ENCODE measurements at places on chromosomes 11 and 22. TPM values are rescaled to one million over a fixed set of nuclear protein-coding genes. Genes with fewer than 3 reads are reported as not detected.

- H3K4me1 ChIP-seq = no peaks in the 10 kb centered on the region
- DNase-seq = no peak
- H3K36me3 ChIP-seq = no peaks in the 10 kb centered on the region
- H3K27ac ChIP-seq = no peak overlapping the region
These were observed 598.0 kb downstream of the BRD1 start for GRCh38 chr22:49229483-49230193.

DNA sequence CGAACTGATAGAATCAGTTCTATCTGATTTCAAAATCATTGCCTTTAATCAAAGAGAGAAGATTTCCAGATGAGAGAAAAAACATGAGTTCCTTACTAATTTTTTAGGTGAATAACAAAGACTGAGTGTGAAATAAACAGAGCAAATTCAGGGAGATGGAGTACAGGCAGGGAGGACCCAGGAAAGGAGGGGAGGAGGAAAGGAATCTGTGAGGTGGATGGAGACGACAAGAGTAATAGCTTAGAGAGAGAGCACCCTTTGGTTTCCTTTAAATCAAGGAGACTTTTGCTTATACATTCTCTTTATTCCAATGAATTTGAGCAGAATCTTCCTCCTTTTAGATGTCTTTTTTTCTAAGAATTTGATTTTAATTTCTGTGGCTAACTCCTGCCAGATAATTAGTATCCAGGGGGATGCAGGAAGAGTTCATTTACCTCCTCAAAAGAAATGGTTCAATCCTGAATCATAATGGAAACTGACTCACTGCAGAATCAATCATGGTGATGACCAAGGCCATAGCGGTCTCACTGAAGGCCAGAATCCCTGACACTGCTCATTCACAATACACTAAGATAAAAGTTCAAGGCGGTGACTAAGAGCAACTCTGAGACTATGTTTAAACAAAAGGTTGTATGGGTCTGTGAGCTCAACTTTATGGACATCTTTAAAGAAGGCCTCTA, 234.0 kb upstream of the ZC3H12C start:
- H3K4me3 ChIP-seq = no peak overlapping the region
- no peaks in the 10 kb centered on the region for H3K27me3 ChIP-seq
- H3K36me3 ChIP-seq = no peaks in the 10 kb centered on the region
- no peak overlapping the region for H3K27ac ChIP-seq
- peaks cover 5% of the 10 kb centered on the region for H3K4me1 ChIP-seq

GRCh38 chr11:118047749-118048148, 29.1 kb upstream of the TMPRSS4 start:
- no peak overlapping the region for H3K4me3 ChIP-seq
- DNase-seq = no peak
- peaks cover 90% of the 10 kb centered on the region for H3K4me1 ChIP-seq
- H3K36me3 ChIP-seq = no peaks in the 10 kb centered on the region
- H3K27me3 ChIP-seq = no peaks in the 10 kb centered on the region

GRCh38 chr11:112401036-112401769, 140.5 kb upstream of the PLET1 start:
- no peak overlapping the region for H3K27ac ChIP-seq
- H3K4me3 ChIP-seq = no peak overlapping the region
- H3K4me1 ChIP-seq = no peaks in the 10 kb centered on the region

DNA sequence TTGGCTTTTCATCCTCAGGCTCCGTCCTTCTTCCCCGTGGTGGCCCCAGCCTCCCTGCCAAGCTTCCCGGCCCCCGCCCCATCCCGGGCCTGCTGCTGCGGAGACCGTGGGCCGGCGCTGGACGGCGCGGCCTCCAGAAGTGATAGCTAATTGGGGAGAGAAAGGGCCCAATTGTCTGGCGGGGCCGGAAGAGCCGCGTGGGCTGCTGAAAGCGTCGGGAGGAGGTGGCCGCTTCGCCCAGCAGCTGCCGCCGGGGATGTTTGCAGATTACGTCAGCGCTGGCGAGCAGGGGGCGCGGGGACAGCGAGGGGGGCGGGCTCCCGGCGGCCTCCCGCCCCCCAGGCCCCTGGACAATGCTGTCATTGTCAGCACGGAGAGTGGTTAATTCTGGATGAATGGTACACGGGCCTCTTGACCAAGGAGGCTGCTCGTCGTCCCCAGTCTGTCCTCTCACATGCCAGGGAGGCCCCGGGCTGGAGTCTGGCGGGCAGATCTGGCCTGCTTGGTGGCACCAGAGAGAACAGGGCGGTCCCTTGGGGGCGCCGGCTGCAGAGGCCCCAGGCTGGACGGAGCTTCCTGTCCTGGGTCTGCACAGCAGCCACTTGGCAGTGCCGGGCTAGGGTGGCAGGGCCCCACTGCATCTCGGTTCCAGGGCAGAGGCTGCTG, 1.6 kb downstream of the SMIM38 start:
- H3K4me1 ChIP-seq = no peaks in the 10 kb centered on the region
- no peaks in the 10 kb centered on the region for H3K36me3 ChIP-seq
- DNase-seq = no peak
- peaks cover 7% of the 10 kb centered on the region for H3K27me3 ChIP-seq
- no peak overlapping the region for H3K4me3 ChIP-seq

DNA sequence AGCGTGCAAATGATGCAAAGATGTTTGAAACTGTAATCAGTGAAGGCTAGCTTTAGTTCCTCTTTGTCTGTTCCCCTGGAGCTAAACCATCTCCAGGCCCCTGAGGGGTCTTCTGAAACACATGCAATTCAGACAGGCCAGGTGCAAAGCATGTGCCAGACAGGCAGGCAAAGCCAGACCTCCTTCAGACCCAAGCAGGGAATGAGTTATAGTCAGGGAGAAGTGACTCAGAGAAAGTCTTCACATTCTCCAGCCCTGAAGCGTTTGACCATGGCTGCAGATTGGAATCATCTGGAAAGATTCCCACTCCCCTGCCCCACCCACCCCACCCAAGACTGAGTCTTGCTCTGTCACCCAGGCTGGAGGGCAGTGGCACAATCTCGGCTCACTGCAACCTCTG, 187.0 kb upstream of the ISX start:
- H3K4me1 ChIP-seq = no peaks in the 10 kb centered on the region
- H3K27me3 ChIP-seq = no peaks in the 10 kb centered on the region
- H3K27ac ChIP-seq = no peak overlapping the region

GRCh38 chr11:17923217-17923616, 89.6 kb downstream of the SERGEF start:
- H3K27ac ChIP-seq = no peak overlapping the region
- no peak for DNase-seq
- H3K36me3 ChIP-seq = peaks cover 11% of the 10 kb centered on the region
- no peak overlapping the region for H3K4me3 ChIP-seq
- no peaks in the 10 kb centered on the region for H3K27me3 ChIP-seq

GRCh38 chr11:133984828-133985227, 28.1 kb upstream of the IGSF9B start:
- H3K4me3 ChIP-seq = no peak overlapping the region
- H3K27ac ChIP-seq = no peak overlapping the region
- DNase-seq = no peak
- H3K4me1 ChIP-seq = no peaks in the 10 kb centered on the region

DNA sequence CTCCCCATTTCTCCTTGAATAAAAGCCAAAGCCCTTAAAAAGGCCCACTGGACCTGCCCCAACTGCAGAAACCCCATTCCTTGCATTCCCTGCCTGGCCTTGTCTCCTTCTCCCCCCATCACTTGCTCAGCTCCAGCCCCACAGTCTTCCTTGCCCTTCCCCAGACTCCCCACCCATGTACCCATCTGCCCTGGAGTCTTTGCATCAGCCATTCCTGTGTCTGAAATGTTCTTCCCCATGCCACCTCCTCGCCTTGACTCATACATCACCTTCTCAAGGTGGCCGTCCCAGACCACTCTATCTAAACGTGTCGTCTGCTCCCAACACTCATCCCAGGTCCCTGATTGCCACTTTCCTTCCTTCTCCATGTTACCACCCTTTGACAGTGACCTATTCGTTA, 77.4 kb upstream of the SHANK2 start:
- no peak overlapping the region for H3K27ac ChIP-seq
- no peaks in the 10 kb centered on the region for H3K36me3 ChIP-seq
- no peak overlapping the region for H3K4me3 ChIP-seq
- no peaks in the 10 kb centered on the region for H3K4me1 ChIP-seq
- H3K27me3 ChIP-seq = no peaks in the 10 kb centered on the region

- H3K27me3 ChIP-seq = peaks cover 57% of the 10 kb centered on the region
- H3K36me3 ChIP-seq = no peaks in the 10 kb centered on the region
- no peak overlapping the region for H3K27ac ChIP-seq
- no peaks in the 10 kb centered on the region for H3K4me1 ChIP-seq
These were observed 5.8 kb upstream of the CCND1 start for GRCh38 chr11:69635195-69635594.

DNA sequence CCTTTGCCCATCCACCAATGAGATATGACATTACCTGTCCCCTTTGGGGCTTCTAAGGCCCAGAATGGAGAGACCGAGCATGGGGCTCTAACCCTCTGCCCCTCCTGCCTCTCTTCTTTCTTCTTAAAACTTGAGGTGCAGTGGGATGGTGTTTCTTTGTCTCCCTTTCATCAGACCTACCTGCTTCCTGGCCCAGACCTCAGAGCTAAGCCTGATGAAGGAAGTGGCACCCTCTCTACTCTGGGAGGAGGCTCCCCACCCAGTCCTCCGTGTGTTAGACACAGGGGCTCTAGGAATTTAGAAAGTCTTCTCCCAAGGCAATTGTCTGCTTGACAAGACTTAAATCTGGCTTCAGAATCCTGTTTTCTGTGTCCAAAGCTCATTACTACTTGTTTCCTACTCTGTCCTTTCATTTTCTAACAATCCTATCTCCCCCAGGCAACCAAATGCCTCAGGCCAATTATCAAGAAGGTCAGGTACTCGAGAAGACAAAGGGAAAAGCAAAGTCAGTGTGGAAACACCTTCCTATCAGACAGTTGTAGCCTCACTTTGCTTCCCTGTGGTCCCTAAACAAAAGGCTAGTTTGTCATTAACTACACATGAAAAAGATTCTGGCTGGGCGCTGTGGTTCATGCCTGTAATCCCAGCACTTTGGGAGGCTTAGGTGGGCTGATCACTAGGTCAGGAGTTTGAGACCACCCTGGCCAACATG, 20.3 kb upstream of the PARVA start:
- peaks cover 14% of the 10 kb centered on the region for H3K36me3 ChIP-seq
- no peak overlapping the region for H3K4me3 ChIP-seq

GRCh38 chr22:37455896-37456295, 28.6 kb upstream of the ELFN2 start:
- H3K27ac ChIP-seq = no peak overlapping the region
- DNase-seq = no peak
- H3K4me1 ChIP-seq = peaks cover 18% of the 10 kb centered on the region
- no peaks in the 10 kb centered on the region for H3K27me3 ChIP-seq

- H3K4me3 ChIP-seq = no peak overlapping the region
- no peaks in the 10 kb centered on the region for H3K4me1 ChIP-seq
These were observed 154.9 kb upstream of the DDI1 start for GRCh38 chr11:103881584-103881983.

DNA sequence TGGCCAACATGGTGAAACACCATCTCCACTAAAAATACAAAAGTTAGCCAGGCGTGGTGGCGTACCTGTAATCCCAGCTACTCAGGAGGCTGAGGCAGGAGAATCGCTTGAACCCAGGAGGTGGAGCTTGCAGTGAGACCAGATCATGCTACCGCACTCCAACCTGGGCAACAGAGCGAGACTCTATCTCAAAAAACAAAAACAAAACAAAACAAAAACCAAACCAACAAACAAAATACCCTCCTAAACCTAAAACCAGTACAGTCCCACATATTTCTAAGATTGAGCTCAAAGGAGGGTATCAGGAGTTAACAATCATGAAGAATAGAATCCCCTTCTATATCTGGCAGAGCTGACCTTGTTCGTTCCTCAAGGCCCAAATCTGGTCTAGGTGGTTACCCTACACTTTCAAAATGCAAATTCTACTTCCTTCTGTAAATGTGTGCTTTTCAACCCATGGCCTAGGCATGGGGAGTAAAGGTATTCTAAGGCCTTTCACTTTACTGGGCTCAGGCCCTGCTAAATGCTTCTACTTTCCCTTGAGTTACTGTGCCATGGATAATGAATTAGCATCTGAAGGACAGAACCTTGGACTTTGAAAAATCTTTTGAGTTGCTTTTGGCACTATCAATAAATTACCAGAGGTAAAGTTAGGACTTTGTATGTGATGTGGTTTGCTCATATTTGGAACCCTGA, 10.4 kb upstream of the PPP2R1B start:
- H3K4me3 ChIP-seq = no peak overlapping the region
- H3K4me1 ChIP-seq = no peaks in the 10 kb centered on the region
- no peaks in the 10 kb centered on the region for H3K27me3 ChIP-seq
- no peak for DNase-seq

- no peak overlapping the region for H3K4me3 ChIP-seq
- H3K27ac ChIP-seq = no peak overlapping the region
- H3K27me3 ChIP-seq = no peaks in the 10 kb centered on the region
- H3K4me1 ChIP-seq = peaks cover 46% of the 10 kb centered on the region
These were observed 630 bp downstream of the CD5 start for GRCh38 chr11:61102667-61103571.

- no peaks in the 10 kb centered on the region for H3K36me3 ChIP-seq
- H3K4me3 ChIP-seq = no peak overlapping the region
- H3K4me1 ChIP-seq = no peaks in the 10 kb centered on the region
- no peaks in the 10 kb centered on the region for H3K27me3 ChIP-seq
- no peak for DNase-seq
- H3K27ac ChIP-seq = no peak overlapping the region
These were observed 1545.7 kb upstream of the TENM4 start for GRCh38 chr11:80986421-80987074.

Gene MS4A15
- total RNA-seq = not detected

Gene TSPAN18
- total RNA-seq = 2.0 TPM

Gene MYBPC3
- not detected for total RNA-seq

Gene SMIM38
- 0.26 TPM for total RNA-seq

Gene COA4
- total RNA-seq = 102 TPM

Gene PRG3
- total RNA-seq = not detected
